CD4-positive, alpha-beta T cell treated with Interleukin-6 at 100 ng/mL for 8 hours (primary cell): ENCODE measurements at places on chromosomes 12 and 14.

DNA sequence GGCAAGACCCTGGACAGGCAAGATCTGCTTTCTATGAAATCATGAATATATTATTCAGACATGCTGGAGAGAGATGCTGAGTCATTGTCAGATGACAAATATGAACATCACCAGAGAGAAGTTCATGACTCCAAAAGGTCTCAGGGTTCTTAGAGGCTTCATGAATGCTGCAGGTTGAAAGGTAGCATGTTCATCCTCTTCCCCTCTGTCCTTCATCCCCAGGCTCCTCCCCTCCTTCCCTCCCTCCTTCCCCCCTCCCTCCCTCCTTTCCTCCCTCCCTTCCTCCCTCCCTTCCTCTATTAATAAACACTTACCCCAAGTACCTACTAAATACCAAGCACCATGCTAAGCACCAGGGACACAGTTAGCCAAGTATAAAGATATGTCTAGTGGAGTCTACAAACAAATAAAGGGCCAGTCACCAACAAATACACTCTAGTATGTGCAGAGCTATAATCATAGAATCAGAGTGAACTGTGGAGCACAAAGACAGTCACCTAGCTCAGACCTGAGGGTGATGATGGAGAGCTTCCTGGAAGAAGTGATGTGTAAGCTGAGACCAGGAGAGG is 46.2 kb downstream of the RPH3A start:
- DNase-seq = no peak

DNA sequence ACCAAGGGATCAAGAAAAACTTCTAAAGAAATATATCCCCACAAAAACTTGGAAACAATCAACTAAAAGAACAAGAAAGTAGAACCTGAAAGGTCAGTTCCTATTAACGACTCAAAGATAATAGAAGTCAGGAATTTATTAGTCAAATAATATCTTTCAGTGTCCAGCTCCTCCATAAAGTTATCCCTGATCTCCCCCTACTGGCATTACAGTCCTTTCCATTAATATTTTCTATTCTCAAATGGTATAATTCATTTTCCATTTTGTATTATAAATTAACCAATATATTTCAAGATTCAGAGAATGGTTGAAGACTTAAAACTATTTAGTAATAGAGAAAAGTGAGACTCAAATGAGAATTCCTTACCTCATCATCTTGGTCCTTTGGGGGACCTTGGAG is 11.6 kb upstream of the SUPT16H start:
- DNase-seq = no peak

DNA sequence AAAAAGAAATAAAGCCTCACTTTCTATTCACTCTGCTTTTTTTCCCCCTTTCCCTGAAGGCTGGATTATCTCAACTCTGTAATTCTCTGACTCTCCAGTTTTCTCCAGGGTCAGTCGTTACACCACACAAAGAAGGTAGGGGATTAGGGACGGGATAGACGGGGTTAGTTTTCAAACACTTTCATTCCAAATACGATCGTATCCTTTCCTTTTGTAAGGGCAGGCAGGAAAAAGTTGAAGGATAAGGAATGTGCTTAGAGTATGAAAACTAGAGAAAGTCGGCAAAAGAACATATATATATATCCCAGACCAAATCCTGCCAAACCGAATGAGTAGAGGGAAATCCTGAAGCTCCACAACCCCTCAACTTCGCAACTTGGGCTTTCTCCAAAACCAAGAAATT is 581 bp upstream of the ESYT1 start:
- DNase-seq = no peak

DNA sequence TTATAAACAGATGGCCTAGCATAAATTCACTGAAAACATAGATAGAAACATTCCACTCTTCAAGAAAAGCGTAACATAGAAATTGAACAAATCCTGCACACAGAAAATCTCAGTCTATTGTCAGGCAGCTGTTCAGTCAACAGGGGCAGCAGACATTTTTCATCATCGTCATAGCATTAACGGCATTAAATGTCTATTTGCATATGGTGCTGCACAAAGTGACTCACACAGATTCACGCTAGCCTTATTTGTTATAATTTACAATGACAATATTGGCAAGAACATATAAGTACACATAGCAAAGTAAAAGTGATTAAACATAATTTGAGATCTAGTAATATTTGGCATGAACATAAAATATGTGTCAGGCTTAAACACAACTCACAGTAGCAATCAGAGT is 95.7 kb downstream of the CEP128 start:
- DNase-seq = no peak

DNA sequence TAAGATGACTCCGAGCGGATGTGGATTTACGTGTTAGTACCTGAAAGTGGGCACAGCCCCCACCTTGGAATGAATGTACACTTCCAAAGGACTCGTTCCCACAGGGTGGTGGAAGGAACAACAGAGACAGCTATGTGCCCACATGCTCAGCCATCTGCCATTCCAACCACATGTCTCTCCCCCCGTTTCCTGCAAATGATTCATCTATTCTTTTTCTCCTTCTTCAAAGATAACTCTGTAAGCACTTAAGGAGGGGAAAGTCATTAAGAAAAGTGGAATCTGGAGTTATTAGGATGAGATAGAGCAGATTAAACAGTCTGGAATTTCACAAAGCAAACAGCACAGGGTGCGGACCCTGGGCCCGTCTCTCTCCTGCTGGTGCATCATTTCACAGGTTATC is 18.5 kb upstream of the DUSP6 start:
- DNase-seq = no peak

GRCh38 chr12:10068644-10069043 is 30.1 kb downstream of the CLEC1A start:
- DNase-seq = no peak

- DNase-seq = no peak
These were observed 19.8 kb upstream of the DHRS4 start for GRCh38 chr14:23933742-23934128.

DNA sequence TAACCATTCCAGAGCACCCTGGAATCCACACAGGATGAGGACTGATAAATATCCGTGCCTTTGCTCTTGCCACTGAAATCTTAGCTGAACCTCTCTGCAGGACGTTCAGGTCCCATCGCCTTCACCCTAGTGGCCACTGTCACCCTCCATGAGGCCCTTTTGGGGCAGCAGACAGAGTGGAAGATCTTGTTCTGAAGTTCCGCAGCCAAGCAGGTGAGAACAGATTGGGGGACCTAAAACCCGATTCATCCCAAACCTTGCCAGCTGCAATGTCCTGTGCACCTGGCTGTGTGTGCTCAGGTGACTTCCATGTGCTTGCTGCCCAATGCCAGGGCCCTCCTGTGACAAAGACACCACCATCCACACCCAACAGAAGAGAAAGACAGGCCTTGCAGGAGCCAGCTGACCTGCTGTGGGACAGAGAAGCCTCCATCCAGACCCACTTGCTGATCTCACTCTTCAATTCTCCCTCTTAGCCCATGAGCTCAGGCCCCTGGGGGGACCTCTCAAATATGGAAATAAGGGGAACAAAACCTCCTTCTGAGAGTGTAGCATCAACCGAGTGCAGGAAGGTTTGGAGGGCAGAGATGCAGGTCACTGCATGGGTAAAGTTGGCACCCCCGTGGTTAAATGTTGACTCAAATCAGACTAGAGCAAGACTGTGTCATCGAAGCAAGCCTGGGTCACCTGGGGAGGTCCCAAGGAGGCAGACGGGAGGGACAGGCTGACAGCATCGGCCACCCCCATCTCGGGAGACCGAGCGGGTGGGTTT is 308.7 kb upstream of the DIO3 start:
- no peak for DNase-seq

- DNase-seq = no peak
These were observed 51.5 kb downstream of the ZC3H14 start for GRCh38 chr14:88614218-88614907.

GRCh38 chr12:114399664-114400211 is 6.2 kb downstream of the TBX5 start:
- no peak for DNase-seq

DNA sequence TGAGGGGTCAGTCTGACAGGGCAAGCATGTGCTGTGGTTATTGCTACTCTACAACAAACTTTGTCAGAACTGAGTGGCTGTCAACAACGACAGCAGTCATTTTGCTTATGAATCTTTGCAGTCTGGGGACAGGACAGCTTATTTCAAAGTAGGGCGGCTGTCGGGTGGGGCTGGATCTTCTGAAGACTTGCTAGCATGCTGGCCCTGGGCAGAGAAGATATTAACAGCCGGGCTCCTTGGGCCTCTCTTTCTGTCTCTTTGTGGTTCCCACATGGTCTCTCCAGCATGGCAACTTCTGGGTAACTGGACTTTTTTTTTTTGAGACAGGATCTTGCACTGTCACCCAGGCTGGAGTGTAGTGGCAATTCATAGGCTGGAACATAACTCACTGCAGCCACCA is 33.9 kb upstream of the ALDH2 start:
- DNase-seq = no peak

DNA sequence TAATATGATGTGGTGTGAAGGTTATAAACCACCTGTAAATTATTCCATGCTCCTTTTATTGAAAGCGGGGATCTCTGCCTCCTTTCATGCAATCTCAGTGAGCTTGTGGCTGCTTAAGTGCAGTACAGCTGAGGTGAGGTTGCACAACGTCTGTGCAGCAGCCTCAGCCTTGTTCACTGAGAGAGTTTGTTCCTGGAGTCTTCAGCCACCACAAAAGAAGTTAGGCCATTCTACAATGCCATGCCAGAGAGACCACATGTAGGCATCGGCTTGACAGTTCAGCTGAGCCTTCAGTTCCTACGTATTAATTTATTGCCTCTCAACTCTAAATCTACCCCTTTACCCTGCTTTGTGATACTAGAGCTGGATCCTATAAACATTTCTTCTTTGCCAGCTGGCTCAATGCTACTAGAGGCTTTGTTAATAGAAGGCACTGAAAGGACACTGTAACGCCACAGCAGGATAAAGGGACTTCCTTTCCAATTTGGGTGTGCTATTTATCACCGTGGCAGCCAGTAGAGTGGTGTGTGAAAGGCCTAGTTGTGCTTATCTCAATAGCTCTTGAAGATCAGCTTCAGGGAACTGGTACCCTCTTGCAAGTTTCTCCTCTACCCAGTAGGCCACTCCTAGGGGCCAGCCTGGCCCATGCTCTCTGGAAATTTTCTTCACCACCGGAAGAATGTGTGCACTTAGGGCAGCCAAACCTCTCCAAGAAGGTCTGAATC is 337.7 kb downstream of the IPO8 start:
- no peak for DNase-seq

DNA sequence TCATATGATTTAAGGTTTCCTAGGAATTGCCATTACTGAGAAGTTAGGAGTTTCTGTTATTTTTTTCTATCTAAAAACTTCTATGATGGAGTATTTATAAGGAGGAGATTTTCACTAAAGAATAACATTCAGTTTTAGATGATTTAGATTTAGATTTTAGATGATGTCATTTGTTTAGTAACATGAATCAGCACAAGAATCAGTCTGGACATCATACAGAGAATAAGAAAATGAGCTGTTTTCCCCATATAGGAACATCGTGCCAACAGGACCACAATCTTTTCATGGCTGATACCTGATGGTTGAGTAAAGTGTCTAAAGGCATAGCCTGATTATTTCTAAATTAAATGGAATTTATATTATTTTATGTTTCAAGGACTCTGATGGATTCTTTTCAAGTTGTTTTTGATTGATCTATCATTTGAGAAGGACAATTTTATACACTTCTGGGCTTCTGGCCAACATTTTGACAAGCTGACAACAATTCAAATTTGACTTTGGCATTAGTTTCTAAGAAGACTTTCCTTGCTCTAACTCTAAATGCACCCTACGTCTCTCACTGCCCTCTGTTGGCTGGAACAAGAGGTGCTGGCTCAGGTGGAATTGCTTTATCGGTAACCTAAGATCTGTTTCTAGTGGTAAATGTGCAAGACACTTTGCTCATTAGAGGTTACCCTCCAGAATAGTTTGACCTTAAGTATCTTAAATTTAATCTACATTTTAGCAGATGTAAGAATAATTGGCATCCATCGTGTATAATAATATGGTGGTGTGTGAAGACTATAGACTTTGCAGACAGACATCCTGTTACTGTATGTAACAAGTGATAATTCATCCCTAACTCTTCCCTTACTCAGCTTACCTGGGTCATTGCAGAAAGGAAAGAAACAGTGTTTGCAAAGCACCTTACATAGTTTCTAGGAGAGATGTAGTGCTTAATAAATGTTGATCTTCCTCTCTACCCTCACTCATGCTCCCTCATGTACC is 42.8 kb upstream of the CPSF6 start:
- DNase-seq = no peak

GRCh38 chr14:98564006-98564405 is 708.0 kb downstream of the BCL11B start:
- DNase-seq = no peak

DNA sequence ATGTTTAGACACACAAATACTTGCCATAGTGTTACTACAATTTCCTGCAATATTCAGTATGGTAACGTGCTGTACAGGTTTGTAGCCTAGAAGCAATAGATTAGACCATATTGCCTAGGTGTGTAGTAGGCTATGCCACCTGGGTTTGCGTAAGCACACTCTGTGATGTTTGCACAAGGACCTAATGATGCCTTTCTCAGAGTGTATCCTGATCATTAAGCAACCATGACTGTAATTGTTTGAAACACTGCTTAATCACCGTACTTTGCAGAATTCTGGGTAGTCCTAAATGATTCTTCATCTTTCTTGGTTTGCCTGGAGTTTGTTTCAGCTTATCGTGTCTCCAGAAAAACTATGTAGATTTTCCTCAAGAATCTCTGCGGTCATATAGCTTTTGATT is 11.2 kb upstream of the TCP11L2 start:
- no peak for DNase-seq

DNA sequence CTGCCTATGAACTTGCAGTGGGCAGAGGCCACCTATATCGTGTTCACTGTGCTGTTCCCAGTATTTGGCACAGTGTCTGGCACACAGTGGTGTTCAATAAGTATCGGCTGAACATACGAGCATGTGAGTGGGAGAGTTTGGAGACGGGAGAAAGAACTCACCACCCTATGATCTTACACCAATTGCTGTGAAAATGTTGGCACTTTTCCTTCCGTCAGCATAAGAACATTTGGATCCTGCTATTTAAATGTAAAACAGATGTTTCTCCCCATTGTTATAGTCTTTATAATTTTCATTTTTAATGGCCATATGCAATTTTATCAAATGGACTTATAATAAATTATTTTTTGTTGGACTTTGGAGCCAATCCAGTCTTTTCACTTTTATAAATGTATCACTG is 144.4 kb downstream of the EFCAB11 start:
- no peak for DNase-seq

GRCh38 chr12:308511-308910 is 45.9 kb upstream of the SLC6A13 start:
- no peak for DNase-seq

- DNase-seq = no peak
These were observed 133.7 kb downstream of the PRIMA1 start for GRCh38 chr14:93654599-93654998.

DNA sequence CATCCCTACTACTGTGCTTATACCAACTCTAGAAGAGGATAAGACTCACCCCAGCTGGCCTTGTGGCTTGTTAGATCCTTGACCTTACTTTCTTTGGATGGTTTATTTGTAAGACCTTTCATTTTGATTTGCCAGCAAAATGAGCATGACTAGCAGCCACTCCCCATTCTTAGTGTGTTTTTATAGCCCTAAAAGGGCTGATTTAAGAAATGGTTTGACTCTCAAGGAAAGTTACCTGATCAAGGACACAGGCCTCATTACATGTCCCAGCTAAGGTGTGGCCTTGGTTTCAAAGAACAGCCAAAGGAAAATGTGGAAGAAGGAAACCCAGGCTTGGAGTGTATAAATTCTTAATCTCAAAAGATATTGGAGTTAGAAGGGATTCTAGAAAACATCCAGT is 41.4 kb downstream of the SLC17A8 start:
- DNase-seq = no peak
